ENCODE measurements at places on chromosomes 4 and X. TPM values are rescaled to one million over a fixed set of nuclear protein-coding genes. Genes with fewer than 3 reads are reported as not detected.

DNA sequence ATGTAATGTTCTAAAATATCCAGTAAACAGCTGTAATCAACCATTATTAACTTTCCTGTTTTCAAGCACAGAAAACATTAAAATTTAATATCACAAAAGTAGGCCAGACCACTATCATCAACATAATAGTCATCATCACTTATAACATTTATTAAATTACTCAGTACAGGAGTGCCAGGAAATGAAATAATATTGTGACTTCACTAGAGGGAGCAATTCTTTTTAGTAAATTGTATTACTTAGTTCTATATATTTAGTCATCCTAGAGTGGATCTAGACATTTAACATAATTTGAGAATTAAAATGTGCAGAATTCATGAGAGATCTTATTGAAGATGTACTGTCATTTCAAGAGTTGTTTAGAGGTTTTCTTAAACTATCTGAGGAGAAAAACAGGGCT is 33.6 kb downstream of the PITX2 start:
- DNase-seq = no peak

GRCh38 chr4:6761649-6762615 is 20.6 kb upstream of the KIAA0232 start:
- no peak for DNase-seq

DNA sequence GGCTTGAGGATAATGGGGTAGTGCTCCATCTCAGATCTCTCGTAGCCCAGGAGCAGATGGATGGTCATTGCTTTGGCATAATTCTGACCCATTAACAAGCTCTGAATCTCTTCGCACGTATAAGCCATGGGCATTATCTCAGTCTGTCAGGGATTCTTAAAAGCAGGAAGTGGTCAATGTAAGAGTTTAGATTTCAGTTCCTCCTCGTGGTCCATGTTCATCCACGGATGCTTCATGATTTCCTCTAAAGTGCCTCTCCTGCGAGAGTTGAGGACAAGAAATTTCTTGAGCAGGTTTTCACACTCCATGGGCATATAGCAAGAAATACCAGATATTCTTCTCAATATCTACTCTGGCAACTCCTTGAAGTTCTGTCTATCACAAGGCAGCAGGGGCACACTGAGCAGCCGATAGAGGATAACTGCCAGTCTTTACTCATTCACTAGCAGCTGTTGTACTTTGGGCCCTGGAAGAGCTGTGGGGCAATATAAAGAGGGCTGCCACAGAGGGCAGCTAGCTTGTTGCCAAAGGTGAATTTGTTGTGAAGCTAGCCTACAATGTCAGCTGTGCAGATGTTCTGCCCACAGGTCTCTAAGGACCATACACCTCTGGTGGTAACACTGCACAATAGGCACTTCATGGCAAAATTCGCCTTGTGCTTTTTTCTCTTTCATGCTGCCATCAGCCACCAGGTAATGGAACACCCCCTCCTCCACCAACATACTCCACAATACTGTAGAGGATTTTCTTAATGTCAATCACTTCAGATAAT is 52.0 kb upstream of the WDR17 start:
- DNase-seq = no peak

- DNase-seq = no peak
Observed at GRCh38 chr4:4541040-4541631, 712 bp downstream of the STX18 start.

Gene BEX5
- total RNA-seq = 3.6 TPM

DNA sequence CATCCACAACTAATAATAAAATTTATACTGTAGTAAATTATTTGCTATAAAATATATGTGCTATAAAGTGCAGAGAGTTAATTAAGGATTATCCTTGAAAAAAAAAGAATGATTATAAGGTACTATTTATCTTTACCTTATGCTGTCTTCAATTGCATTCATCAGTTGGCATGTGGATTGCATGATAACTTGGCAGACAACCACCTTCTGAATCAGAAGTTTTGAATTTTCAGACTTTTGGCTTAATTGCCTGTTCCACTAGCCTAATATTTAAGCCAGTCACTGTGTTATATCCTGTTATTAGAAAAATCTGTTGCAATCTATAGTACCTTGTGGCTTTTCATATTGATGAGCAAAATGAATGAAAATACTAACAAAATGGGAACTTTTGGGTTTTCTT is 1040.3 kb upstream of the PCDH10 start:
- no peak for DNase-seq

DNA sequence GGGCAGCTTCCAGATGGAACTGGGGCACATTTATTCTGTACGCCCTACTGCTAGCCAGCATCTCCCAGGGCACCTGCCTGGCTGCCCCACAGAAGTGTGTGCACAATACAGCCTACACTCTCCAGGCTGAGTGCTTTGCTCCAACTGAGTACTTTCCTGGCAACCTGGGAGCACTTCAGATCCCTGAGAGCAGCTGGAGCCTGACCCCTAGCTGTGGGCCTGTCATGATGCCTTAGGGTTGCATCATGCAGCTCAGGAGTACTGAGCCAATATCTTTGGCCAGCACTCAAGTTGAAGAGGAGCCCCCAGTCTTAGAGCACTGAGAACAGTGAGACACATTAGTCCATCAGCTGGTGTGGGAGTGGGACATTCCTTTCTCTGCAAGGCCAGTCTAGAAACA is 321.9 kb downstream of the CFAP47 start:
- no peak for DNase-seq

DNA sequence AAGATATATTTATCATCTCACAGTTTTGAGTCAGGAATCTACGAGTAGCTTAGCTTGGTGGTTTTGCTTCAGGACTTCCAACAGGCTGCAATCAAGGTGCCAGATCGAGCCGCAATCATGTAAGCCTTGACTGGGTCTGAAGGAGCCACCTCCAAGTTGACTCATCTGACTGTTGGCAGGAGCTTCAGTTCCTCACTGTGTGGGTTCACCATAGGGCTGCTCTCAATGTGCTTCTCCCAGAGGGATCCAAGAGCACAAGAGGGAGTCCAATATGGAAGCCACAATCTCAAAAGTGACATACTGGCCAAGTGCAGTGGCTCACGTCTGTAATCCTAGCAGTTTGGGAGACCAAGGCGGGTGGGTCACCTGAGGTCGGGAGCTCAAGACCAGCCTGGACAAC is 26.5 kb downstream of the DCHS2 start:
- DNase-seq = no peak

Gene MAGEB6
- total RNA-seq = not detected

- DNase-seq = no peak
Observed at GRCh38 chr4:19214591-19215186, 1037.0 kb upstream of the SLIT2 start.

GRCh38 chr4:139144161-139144859 is 32.7 kb downstream of the ELF2 start:
- no peak for DNase-seq

Gene GATA1
- not detected for total RNA-seq

GRCh38 chr4:99683895-99684294 is 26.3 kb upstream of the C4orf54 start:
- no peak for DNase-seq

DNA sequence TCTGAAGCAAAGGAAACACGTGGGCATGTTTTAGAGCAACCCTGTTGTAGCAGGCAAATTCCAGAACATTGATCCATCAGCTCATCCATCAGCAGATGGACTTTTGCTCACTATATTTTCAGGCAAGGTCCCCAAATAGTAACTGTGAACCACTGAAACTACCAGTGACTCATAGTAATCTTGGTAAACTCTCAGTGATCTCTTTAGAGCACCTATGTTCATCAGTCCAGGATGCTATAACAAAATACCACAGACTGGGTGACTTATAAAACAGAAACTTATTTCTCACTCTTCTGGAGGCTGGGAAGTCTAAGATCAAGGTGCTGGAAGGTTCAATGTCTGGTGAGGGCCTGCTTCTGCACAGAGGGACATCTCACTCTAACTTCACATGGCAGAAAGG is 28.9 kb upstream of the BTC start:
- no peak for DNase-seq

- DNase-seq = no peak
Observed at GRCh38 chrX:139924696-139925095, 8.2 kb downstream of the ATP11C start.

GRCh38 chr4:102809190-102809589 is 18.2 kb downstream of the UBE2D3 start:
- DNase-seq = no peak

Gene EVC2
- total RNA-seq = 2.3 TPM

DNA sequence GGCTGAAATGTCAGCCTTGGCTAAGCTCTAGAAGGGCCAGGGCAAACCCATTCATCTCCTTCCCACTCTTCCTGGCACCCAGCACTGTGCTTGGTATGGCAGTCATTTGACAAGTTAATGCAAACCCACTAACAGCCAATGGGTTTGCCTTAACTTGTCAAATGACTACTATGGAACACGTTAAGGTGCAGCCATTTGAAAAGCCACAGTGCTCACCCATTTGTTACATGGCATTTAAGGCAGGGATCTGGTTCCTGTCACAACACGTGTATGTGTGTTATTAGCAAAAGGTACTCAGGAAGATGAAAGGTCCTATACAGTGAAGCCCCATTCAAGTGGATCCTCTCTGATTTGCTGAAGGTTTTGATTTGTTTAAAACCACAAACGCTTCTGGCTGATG is 7.2 kb downstream of the CRMP1 start:
- no peak for DNase-seq

Gene CLCN4
- 64.7 TPM for total RNA-seq

Gene DSPP
- not detected for total RNA-seq

Gene NDNF
- total RNA-seq = 1.3 TPM

DNA sequence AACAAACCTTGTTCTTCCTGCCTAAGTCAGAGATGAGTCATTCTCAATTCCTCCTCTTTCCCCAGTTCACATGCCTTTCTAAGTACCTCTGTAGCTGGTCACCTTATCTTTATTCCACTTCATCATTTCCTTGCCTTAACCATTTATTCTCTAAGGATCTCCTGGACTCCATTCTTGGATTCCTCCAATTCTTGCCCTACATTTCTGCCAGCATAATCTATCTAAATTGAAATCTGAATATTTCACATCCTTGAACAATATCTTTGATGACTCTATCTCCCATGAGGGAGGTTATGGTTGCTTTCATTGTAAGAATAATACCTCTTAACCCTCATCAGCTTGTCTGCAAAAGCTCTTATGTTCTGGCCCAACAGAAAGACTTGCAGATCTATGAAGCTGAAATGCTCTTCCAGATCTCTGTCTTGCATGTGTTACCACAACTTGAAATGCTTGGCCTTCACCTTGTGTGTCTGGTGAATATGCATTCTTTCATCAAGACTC is 28.6 kb upstream of the PDE5A start:
- DNase-seq = no peak

DNA sequence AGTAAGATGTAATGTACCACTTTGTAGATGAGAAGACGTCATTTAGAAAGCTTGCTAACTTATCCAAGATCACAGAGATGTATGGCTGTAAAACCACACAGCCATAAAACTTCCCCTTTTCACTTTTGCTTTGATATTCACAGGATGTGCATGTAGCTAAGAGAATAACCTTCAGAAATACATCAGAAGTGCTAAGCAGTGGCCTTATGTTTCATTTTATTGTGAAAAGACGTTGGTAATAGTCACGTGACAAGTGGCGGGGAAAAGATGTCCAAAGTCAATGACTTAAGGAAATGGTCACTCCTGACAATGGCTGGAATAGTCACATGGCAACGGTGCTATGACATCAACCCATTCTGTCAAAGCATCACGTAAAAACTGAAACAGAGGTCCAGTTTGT is 12.9 kb upstream of the WDR17 start:
- DNase-seq = no peak

GRCh38 chr4:142267101-142267500 is 579.0 kb downstream of the INPP4B start:
- DNase-seq = no peak

- no peak for DNase-seq
Observed at GRCh38 chr4:122038896-122039295, 87.0 kb upstream of the TRPC3 start.

- no peak for DNase-seq
Observed at GRCh38 chr4:26179316-26179760, 141.5 kb upstream of the RBPJ start.

DNA sequence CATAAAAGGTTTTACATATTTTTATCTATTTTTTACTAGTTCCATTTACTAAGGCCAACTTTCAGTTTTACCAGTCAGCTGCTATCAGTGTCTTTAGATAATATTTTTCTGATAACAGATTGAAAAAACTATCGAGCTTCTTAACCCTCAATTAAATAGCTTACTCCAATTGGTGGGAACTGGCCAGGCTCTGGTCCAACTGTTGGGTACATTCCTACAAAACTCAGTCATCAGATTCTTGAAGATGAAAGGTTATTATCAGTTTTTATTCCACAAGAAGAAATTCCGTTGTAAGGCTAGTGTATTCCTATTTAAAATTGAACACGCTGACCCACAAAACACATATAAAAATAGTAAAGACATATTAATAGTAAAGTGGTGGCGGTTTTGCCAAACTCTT is 346.2 kb downstream of the MAPK10 start:
- DNase-seq = no peak

GRCh38 chr4:164207460-164207859 is 546.5 kb upstream of the SMIM31 start:
- DNase-seq = no peak

DNA sequence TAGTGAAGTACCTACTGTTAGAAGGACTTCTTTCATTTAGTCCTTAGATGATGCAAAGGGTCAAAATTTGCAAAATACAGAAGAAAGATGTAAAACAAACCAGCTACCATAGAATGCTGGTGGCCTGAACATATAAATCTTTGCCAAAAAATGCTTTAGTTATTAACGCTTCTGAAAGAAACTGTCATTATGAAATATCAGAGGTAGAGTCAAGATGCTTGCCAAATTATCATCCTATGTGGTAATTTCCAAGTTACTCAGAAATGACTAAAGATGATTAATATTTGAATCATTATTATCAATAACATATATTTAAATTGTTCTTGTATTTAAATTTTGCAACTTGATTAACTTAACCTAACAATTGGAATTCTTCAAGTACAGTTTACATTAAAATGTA is 588.4 kb upstream of the FAM241A start:
- no peak for DNase-seq

DNA sequence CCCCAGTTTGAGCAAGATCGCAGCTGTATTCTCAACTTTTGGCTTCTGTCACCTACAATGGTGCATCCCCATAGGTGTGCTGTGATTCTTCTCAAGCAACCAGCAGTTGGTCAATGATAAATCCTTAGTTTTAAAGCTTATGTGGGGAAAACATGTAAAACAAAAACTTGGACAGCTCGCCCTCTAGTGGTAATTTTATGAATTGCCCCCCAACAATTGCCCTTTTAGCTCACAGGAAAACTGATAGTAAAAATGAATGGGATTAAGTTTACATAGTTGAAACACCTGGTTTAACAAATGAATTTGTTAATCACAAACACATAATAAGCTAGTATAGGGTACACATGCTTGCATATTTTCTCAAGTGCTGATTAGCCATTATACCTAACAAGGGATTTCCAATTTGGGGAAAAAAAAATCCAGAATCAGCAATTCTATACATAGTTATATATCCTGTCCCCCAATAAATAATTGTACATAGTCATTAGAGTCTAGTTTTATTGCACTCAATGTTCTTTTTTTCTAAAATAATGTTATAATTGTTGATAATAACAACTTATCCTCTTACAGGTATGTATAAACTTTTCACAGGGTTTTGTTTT is 30.1 kb downstream of the TEX13A start:
- no peak for DNase-seq
